ENCODE measurements at places on chromosomes 2 and 18. TPM values are rescaled to one million over a fixed set of nuclear protein-coding genes. Genes with fewer than 3 reads are reported as not detected.
A peak's percentile ranks its signal among the peaks of the same experiment; 100 is the strongest.

- no peak overlapping the region for H3K27ac ChIP-seq
- no peak overlapping the region for H3K4me3 ChIP-seq
- H3K27me3 ChIP-seq = no peaks in the 10 kb centered on the region
- no peak for DNase-seq
These were observed 56.4 kb downstream of the LPIN1 start for GRCh38 chr2:11802782-11803191.

DNA sequence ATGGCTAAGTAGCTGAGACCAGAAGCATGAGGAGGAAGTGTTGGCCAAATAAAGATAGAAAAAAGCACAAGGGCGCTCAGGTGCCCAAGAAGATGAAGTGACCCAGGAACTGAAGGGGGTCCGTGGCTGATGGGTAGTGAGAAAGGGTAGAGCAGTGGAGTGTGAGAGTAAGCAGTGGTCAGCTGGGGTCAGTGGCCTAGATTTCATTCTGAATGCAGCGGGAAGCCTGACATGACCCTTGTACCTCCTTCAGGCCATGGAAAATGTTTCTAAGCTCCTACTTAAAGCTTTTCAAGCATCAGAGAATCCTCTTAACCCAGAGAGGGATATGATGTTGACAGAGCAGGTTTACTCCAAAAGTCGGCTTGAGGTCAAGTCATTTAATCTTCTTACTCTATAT is 89.0 kb upstream of the UNC80 start:
- no peaks in the 10 kb centered on the region for H3K36me3 ChIP-seq
- H3K4me1 ChIP-seq = no peaks in the 10 kb centered on the region
- H3K4me3 ChIP-seq = no peak overlapping the region

Gene FZD7
- 11.3 TPM for total RNA-seq

Gene CWC22
- 20.5 TPM for total RNA-seq

Gene LAPTM4A
- total RNA-seq = 131 TPM

Gene WNT10A
- total RNA-seq = 3.4 TPM

DNA sequence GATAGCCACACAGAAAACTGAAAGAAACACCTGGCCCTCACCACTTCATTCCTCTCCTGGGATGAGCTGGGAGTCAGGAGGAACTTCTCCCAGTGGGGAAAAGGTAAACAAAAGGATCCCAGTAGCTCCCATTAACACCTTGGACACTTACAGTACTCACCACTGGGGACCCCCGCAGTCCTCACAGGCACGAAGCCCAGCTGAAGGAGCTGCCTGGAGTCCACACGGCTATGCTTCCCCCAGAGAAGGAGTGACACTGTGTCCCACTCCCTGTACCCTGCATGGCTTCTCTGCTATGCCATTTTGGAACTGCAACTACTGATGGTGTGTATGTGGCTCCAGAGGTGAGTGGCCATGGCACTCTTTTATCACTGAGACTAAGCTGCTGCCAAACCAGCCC is 1565.1 kb downstream of the LRP1B start:
- no peaks in the 10 kb centered on the region for H3K36me3 ChIP-seq
- H3K27me3 ChIP-seq = no peaks in the 10 kb centered on the region
- no peak overlapping the region for H3K4me3 ChIP-seq
- no peak overlapping the region for H3K27ac ChIP-seq
- DNase-seq = no peak

- peak; percentile 75 for DNase-seq
- H3K4me3 ChIP-seq = peak overlapping the region; percentile 50
- peaks cover 15% of the 10 kb centered on the region for H3K36me3 ChIP-seq
- H3K4me1 ChIP-seq = peaks cover 54% of the 10 kb centered on the region
These were observed 38.7 kb downstream of the SDC1 start for GRCh38 chr2:20186078-20186854.

DNA sequence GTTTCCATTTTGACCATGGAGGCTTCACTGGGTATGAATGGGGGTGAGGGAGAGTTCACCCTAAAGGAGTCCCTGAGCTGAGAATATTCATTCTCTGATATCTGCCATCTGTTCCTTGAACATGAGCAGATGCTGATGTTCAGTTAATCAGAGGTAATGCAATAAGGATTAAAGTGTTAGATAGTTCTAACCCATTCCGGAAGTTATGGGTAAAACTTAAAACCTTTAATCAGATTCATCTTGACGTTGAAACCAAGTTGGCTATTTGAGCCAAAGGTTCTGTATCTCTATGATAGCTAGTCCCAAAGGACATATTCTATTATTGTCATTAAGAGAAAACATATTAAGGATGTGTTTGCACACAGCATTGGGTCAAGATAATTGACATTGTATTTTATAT is 268.9 kb downstream of the PLCL1 start:
- no peaks in the 10 kb centered on the region for H3K27me3 ChIP-seq
- H3K27ac ChIP-seq = no peak overlapping the region
- H3K36me3 ChIP-seq = no peaks in the 10 kb centered on the region
- no peak for DNase-seq

- no peak overlapping the region for H3K4me3 ChIP-seq
- no peaks in the 10 kb centered on the region for H3K4me1 ChIP-seq
- H3K27ac ChIP-seq = no peak overlapping the region
- no peaks in the 10 kb centered on the region for H3K27me3 ChIP-seq
- no peaks in the 10 kb centered on the region for H3K36me3 ChIP-seq
- no peak for DNase-seq
These were observed 163.1 kb downstream of the TTC32 start for GRCh38 chr2:19738707-19739106.

Gene IL36G
- total RNA-seq = not detected

Gene TCF23
- total RNA-seq = not detected

DNA sequence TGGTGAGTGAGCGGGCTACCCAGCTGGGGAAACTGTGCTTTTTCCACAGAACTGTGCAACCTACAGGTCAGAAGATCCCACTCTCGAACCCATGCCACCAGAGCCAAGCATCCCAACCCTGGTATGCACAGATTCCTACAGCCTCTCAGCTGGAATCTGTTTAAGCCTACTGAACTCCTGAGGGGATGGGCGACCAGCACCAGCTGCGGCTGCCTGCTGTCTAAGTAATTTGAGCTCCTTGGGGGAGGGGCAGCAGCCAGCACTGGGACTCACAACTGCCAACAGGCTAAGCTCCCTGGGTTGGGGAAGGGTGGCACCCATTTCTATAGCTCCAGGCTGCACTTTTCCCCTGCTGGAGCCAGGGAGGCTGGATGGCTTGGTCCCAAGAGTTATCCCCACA is 11.8 kb downstream of the CYP27C1 start:
- no peak overlapping the region for H3K4me3 ChIP-seq
- peaks cover 48% of the 10 kb centered on the region for H3K27me3 ChIP-seq
- no peak for DNase-seq
- no peaks in the 10 kb centered on the region for H3K36me3 ChIP-seq
- H3K4me1 ChIP-seq = no peaks in the 10 kb centered on the region
- H3K27ac ChIP-seq = no peak overlapping the region

Gene LYG2
- total RNA-seq = not detected

DNA sequence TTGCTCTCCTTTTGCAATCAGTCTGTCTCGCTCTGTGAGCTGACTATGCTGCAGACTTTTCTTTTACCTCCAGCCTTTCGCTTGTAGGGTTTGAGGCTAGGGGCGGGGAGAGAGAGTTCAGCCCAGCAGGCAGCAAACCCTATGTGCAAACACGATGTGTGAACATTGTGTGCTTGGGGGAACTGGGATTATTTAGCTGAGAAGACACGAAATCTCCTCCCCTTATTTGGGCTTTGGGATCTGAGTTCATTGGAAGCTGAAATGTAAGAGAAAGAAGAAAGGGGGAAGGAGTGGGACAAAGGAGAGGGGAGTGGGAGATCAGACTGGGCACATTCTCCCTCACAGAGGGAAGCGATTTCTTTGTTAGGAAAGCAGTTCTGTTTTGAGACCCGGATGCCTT is 189.6 kb upstream of the TNP1 start:
- DNase-seq = no peak
- H3K4me1 ChIP-seq = peaks cover 14% of the 10 kb centered on the region
- no peaks in the 10 kb centered on the region for H3K27me3 ChIP-seq
- H3K36me3 ChIP-seq = no peaks in the 10 kb centered on the region

GRCh38 chr18:59712311-59712710 is 15.1 kb upstream of the CCBE1 start:
- DNase-seq = no peak
- peaks cover 11% of the 10 kb centered on the region for H3K4me1 ChIP-seq
- no peak overlapping the region for H3K4me3 ChIP-seq
- no peaks in the 10 kb centered on the region for H3K27me3 ChIP-seq

GRCh38 chr2:236852977-236853374 is 232.7 kb upstream of the COPS8 start:
- H3K4me1 ChIP-seq = no peaks in the 10 kb centered on the region
- no peak overlapping the region for H3K27ac ChIP-seq
- no peaks in the 10 kb centered on the region for H3K36me3 ChIP-seq
- H3K27me3 ChIP-seq = peaks cover 30% of the 10 kb centered on the region
- DNase-seq = no peak

GRCh38 chr2:11914455-11914854 is 168.0 kb downstream of the LPIN1 start:
- DNase-seq = no peak
- H3K4me3 ChIP-seq = no peak overlapping the region

DNA sequence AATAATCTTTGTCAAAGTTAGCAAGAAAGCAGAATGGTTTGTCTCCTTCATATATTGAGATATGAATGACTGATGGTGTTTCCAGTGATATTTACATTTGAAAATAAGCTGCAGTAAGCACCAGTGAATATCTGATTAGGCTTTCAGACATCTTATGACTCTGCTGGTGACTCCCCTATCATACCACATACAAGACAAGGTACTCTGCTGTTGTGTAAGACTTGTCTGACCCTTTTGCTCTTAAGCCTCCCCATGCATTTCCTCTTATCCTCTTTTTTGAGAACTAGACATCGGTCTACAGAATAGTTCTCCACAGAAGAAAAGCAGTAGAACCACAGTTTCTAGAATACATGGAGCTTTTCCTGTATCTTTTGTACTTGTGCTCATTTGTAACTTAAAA is 9.3 kb downstream of the POLI start:
- no peak overlapping the region for H3K4me3 ChIP-seq
- DNase-seq = no peak
- H3K4me1 ChIP-seq = peaks cover 10% of the 10 kb centered on the region

GRCh38 chr18:995629-996028 is 91.0 kb downstream of the ADCYAP1 start:
- H3K4me1 ChIP-seq = no peaks in the 10 kb centered on the region
- peaks cover 10% of the 10 kb centered on the region for H3K27me3 ChIP-seq
- no peak for DNase-seq
- H3K36me3 ChIP-seq = no peaks in the 10 kb centered on the region

GRCh38 chr18:8865934-8866333 is 160.6 kb downstream of the MTCL1 start:
- H3K36me3 ChIP-seq = no peaks in the 10 kb centered on the region
- H3K4me1 ChIP-seq = peaks cover 5% of the 10 kb centered on the region
- no peak overlapping the region for H3K4me3 ChIP-seq
- no peak for DNase-seq
- no peak overlapping the region for H3K27ac ChIP-seq

GRCh38 chr2:43170405-43171105 is 55.9 kb downstream of the ZFP36L2 start:
- DNase-seq = no peak
- H3K27me3 ChIP-seq = no peaks in the 10 kb centered on the region
- H3K4me3 ChIP-seq = peak overlapping the region; percentile 63
- peaks cover 23% of the 10 kb centered on the region for H3K36me3 ChIP-seq
- H3K27ac ChIP-seq = peak overlapping the region; percentile 91

- H3K27ac ChIP-seq = no peak overlapping the region
- no peak for DNase-seq
- no peak overlapping the region for H3K4me3 ChIP-seq
- H3K27me3 ChIP-seq = peaks cover 91% of the 10 kb centered on the region
These were observed 210.4 kb downstream of the SH3BP4 start for GRCh38 chr2:235162082-235162836.

DNA sequence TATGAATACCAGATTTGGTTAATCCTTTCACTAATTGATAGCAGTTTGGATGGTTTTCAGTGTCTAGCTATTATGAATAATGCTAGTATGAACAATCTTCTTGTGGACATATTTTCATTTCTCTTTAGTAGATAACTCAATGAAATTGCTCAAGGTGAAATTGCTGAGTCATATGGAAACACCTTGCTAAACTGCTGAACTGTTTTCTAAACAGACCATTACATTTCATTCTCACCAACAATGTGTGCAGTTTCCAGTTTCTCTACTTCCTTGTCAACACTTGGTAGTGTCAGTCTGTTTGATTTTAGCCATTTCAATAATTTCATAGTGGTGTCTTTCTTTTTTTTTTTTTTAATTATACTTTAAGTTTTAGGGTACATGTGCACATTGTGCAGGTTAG is 250.0 kb downstream of the HRH4 start:
- H3K27me3 ChIP-seq = no peaks in the 10 kb centered on the region
- no peak for DNase-seq
- H3K27ac ChIP-seq = no peak overlapping the region
- H3K4me3 ChIP-seq = no peak overlapping the region
- no peaks in the 10 kb centered on the region for H3K36me3 ChIP-seq
- peaks cover under 1% of the 10 kb centered on the region for H3K4me1 ChIP-seq

Gene MSTN
- total RNA-seq = 0.24 TPM

DNA sequence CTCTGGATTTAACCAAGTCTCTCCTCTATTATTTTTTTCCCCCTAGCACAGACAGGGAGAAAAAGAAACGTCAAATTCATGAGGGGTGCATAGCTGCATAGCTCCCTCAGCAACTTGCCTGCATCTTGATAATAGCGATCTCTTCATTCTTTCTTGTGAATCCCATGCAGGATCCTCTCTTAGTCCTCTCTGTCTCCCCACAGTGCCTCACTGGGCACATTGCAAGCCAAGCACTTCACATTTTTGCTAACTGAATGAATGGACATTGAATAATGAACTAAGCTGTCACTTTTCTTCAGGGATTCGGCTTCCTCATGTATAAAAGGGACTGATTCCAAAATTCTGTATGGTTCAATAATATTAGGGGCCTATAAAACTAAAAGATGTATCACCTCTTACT is 2.9 kb upstream of the EPB41L3 start:
- H3K27ac ChIP-seq = no peak overlapping the region
- no peaks in the 10 kb centered on the region for H3K4me1 ChIP-seq
- no peaks in the 10 kb centered on the region for H3K36me3 ChIP-seq
- DNase-seq = no peak

GRCh38 chr2:236748801-236749200 is 179.2 kb downstream of the ACKR3 start:
- no peak overlapping the region for H3K4me3 ChIP-seq
- H3K27me3 ChIP-seq = peaks cover 10% of the 10 kb centered on the region
- no peaks in the 10 kb centered on the region for H3K36me3 ChIP-seq
- peaks cover 31% of the 10 kb centered on the region for H3K4me1 ChIP-seq

DNA sequence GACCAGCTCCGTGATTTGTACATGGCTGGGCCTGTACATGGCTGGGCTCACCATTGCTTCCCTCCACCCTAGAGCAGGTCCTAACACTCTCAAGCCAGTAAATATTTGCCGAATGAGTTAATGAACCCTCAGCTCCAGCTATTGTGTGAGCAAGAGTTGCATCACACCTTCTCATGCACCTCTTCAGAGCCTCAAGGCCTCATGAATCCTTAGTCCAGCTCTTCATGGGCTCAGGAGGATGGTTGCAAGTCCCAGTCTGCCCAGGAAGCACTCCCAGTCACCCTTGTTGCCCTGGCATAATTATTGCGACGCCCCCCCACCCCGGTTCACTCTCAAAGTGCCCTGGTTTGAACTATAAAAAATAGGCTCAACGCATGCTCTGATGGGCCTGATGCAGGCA is 30.1 kb upstream of the GNAL start:
- no peak overlapping the region for H3K27ac ChIP-seq
- H3K36me3 ChIP-seq = no peaks in the 10 kb centered on the region
- H3K4me1 ChIP-seq = no peaks in the 10 kb centered on the region
- no peak for DNase-seq
- H3K27me3 ChIP-seq = peaks cover 62% of the 10 kb centered on the region

Gene CD207
- total RNA-seq = not detected

Gene IL37
- total RNA-seq = 2.0 TPM
